ENCODE measurements at places on chromosomes 7 and 10. TPM values are rescaled to one million over a fixed set of nuclear protein-coding genes. Genes with fewer than 3 reads are reported as not detected.

NUPR2 gene
- total RNA-seq: not detected

NPTX2 gene
- under 0.01 TPM for total RNA-seq

RAB11FIP2 gene
- 13.1 TPM for total RNA-seq

PPIF gene
- 29.7 TPM for total RNA-seq

CYP2E1 gene
- 0.36 TPM for total RNA-seq

GPRIN2 gene
- not detected for total RNA-seq

IGFBP1 gene
- total RNA-seq: not detected

PTF1A gene
- total RNA-seq: not detected

DOCK1 gene
- total RNA-seq: 79.2 TPM

FAM237B gene
- total RNA-seq: not detected

PILRA gene
- total RNA-seq: not detected

RET gene
- total RNA-seq: 0.18 TPM

DNA sequence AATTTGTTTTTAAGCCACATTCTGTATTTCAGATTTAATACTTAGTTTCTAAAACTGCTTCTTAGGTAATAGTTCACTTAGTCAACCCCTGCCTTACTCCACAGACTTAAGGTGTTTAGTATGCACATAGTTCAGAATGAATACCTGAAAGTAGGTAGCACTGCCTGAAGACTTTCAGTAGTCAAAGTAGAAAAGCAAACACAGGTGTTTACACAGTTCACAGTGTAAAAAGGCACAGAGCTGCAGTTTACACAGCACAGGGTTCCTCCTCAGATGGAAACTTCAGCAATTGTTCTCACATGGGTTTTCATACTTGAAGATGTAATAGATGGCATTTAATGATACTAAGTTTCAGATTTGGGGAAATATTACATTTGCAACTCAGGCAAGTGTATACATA is 3.1 kb upstream of the PKD1L1 start:
- no peak for DNase-seq

GRCh38 chr7:117212969-117213877 is 109.6 kb downstream of the WNT2 start:
- DNase-seq: peak; percentile 75

GRCh38 chr7:100556541-100556940 is 17.2 kb downstream of the SAP25 start:
- peak; percentile 58 for DNase-seq

- DNase-seq: no peak
Observed at GRCh38 chr10:7551950-7552716, 114.6 kb downstream of the ITIH5 start.

DNA sequence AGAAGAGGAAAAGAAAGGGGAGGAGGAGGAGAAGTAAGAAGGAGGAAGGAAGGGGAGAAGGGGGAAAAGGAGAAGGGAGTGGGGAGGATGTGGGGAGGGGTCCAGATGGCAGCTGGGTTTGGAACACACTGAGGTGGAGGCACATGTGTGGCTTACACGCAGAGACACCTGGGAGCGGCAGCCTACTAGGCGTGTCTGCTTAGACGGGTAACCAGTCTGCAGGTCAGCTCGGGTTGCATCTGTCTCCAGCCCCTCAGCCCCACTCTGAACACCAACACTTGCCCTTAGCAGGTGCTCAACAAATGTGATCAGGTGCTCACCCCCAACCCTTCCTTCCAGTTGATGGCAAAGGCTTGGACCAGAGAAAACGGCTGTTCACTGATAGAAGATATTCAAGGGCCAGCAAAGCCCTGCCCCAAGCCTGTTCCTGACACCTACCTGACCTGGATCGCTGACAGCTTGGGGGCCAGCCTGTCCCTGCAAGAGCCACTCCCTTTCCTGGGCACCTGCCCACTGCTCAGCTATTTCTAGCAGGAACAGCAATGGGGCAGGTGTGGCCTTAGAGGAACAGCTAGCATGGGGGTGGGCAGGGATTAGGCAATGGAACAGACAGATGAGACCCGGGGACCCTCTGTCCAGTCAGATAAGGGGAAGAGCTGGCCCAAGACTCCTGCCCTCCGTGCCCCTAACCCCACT is 70.5 kb downstream of the SH3PXD2A start:
- no peak for DNase-seq

DNA sequence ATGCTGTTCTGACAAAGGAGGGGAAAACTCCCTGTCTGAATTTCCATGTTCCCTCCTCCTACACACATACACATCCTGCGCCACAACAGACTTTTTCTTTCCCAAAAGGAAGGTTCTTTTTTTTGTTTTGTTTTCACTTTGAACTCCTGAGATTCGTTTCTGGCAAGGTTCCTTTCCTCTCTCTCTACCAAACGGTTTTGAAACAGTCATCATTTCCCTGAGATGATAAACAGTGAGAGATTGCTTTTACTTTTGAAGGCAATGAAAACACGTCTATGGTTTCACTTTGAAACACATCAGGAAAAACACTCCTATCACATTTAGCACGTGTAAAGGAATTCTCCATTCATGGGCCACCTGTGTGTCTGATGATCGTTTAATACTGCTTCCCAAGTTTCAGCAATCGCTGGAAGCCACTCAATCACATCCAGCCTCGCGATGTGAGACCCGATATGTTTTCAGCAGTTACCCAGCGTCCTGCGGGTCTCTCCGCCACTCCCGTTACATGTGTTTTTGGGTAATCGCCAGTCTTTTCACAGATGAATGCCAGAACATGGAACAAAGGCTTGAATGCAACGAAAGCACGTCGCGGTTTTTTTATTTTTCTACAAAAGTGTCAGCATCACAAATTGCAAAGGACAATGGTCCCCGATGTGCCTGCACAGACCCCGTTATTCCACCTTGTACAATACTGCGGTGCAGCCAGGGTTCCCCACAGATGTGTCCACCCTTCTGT is 62.8 kb upstream of the CUX1 start:
- DNase-seq: peak; percentile 47

GRCh38 chr10:71339796-71340589 is 20.9 kb downstream of the SLC29A3 start:
- no peak for DNase-seq

- no peak for DNase-seq
Observed at GRCh38 chr7:26477381-26477990, 185.8 kb downstream of the SNX10 start.

DNA sequence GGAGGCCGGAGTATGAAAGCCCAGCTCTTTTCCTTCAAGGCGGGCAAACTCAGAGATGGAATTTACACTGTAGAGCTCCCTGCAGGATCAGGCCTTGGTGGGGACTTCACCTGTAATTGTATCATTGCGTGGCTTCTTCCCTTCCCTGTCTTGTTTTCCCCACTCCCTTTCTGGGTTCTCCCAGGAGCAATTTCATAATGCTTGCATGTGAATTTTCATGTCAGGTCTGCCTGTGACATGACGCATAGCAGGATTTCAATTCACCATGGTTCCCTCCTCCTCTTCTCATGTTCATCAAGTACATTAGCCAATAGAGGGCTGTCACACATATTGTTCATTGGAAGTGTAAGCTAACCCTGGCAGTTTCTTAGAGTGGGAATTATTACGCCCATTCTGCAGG is 197.7 kb downstream of the RPS24 start:
- DNase-seq: no peak

GRCh38 chr10:49457686-49458085 is 61.8 kb upstream of the DRGX start:
- peak; percentile 11 for DNase-seq

DNA sequence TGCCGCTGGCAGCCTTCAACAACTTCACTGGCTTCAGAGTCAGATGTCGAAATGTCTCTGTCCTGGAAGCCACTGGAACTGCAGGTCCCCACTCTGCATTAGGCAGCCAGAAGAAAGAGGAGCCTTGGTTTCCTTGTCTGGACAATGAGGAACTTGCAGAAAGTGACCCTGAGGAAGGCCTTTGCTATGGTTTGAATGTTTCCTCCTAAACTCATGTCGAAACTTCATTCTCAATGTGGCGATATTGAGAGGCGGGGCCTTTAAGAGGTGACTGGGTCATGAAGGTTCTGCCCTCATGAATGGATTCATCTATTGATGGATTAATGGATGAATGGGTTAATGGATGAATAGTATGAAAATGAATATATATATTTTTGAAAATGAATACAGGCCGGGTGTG is 61.6 kb upstream of the GPR26 start:
- no peak for DNase-seq

DNA sequence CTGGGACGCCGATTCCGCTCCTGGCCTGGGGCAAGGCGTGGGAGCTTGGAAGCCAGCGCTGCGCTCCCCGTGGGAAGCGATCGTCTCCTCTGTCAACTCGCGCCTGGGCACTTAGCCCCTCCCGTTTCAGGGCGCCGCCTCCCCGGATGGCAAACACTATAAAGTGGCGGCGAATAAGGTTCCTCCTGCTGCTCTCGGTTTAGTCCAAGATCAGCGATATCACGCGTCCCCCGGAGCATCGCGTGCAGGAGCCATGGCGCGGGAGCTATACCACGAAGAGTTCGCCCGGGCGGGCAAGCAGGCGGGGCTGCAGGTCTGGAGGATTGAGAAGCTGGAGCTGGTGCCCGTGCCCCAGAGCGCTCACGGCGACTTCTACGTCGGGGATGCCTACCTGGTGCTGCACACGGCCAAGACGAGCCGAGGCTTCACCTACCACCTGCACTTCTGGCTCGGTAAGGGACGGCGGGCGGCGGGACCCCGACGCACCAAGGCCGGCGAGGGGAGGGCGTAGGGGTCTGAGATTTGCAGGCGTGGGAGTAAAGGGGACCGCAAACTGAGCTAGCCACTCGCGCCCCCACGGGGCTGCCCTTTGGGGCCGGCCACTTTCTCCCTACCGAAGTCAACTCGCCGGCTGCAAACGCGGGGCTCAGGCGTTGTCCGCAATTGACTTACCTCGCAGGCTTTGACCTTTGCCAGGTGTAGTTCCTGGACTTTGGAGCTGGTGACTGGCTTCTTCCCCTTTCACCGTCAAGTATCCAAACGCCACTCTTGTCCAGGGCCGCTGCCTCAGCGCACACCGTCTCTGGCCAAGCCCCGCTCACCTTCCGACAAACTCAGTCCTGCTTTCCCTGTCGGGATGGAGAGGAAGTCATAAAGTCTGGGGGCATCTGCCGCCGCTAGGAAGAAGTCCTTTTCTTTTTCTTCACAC is at the start of gene SCIN:
Gene SCIN (plus strand): TSS at position 187 of the 928 bp plus-strand sequence. CDS start 67 bp downstream, at position 254.
- DNase-seq: no peak

DNA sequence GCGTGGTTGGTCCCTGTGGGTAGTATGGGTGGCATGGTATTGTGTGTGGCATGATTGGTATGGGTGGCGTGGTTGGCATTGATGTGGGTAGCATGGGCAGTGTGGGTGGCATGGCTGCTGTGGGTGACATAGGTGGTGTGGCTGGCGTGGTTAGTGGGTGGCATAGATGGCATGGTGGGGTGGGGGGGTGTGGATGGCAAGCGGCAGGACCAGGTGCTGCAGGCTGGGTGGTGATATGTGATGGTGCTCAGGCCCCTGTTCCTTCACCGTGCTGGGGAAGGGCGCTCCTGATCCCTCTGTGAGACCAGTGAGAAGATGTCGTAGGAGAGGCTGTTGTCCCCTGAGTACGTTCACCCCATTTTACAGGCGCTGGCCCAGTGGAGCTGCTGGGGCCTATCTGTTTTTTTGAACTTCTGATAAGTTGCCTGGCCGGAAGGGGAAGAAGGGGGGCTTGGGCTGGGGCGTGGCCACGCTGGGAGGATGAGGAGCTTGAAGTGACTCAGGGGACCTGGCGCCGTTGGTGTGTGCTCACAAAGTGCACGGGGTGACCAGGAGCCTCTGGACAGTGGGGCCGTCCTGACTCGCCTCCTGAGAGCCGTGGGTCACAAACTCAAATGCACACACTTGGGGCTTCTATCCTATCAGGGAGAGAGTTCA is 17.5 kb downstream of the INPP5A start:
- DNase-seq: no peak

- DNase-seq: no peak
Observed at GRCh38 chr10:119407254-119407777, 135.2 kb downstream of the RGS10 start.

GRCh38 chr7:116542618-116543017 is 17.8 kb downstream of the CAV1 start:
- peak; percentile 94 for DNase-seq

DNA sequence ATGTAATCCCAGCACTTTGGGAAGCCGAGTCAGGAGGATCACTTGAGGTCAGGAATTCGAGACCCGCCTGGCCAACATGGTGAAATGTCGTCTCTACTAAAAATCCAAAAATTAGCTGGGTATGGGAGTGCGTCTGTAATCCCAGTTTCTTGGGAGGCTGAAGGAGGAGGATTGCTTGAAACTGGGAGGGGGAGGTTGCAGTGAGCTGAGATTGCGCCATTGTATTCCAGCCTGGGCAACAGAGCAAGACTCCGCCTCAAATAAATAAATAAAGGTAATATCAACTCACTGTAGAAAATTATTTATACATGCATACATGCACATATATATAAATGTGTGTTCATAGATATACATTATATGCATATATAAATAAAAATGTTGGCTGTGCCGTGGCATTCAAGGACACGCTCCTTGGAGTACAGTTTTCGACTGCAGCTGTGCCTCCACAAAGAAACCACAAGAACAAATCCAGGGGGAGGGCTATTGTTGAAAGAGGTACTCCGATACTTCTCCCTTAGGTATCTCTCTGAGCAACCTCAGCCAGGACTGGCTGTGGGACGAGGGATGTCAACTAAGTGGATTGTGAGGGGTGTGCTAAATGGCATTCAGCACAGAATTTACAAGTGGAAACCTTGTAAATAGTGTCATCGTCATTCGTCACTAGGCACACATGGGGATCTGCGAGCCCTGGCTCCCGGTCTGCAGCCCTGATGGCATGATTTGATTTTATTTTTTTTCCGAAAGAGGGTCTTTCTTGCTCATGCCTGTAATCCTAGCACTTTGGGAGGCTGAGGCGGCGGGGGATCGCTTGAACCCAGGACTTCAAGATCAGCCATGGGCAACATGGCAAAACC is 49.3 kb downstream of the HIP1 start:
- no peak for DNase-seq

- no peak for DNase-seq
Observed at GRCh38 chr7:69739190-69739589, 140.9 kb downstream of the AUTS2 start.

- no peak for DNase-seq
Observed at GRCh38 chr7:100369105-100369504, 4.2 kb upstream of the PILRA start.

DNA sequence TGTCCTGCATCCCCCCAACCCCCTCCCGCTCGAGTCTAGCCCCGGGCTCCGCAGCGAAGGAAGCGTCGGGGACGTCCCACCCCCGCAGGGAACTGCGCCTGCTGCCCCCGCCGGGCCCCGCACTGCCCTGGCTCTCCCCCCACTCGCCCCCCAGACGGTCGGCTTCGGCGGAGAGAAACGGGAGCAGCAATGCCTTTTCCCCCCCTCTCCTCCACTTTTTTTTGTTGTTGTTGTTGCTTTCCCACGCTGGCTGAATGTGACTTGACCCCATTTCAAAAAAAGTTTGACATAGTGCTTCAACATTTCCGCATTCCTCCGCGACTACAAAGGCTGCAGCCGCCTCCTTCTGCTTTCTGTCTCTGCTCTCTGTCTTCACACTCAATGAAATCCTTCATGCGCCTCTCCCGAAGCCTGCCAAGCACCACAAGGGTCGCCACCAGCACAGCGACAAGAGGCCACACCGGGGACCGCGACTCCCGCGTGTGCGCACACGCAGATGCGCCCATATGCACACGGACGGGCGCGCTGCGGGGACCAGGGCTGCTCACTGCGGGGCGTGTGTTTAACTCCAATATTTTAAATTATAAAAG is 1.0 kb downstream of the CDK6 start:
- DNase-seq: peak; percentile 74

GRCh38 chr7:131076711-131077181 is 250.9 kb upstream of the MKLN1 start:
- peak; percentile 70 for DNase-seq

GRCh38 chr10:132974249-132974796 is 32.0 kb upstream of the CFAP46 start:
- DNase-seq: no peak
